Central memory CD4-positive, alpha-beta T cell (primary cell): ENCODE measurements at places on chromosomes 12 and 14.
A peak's percentile ranks its signal among the peaks of the same experiment; 100 is the strongest.

DNA sequence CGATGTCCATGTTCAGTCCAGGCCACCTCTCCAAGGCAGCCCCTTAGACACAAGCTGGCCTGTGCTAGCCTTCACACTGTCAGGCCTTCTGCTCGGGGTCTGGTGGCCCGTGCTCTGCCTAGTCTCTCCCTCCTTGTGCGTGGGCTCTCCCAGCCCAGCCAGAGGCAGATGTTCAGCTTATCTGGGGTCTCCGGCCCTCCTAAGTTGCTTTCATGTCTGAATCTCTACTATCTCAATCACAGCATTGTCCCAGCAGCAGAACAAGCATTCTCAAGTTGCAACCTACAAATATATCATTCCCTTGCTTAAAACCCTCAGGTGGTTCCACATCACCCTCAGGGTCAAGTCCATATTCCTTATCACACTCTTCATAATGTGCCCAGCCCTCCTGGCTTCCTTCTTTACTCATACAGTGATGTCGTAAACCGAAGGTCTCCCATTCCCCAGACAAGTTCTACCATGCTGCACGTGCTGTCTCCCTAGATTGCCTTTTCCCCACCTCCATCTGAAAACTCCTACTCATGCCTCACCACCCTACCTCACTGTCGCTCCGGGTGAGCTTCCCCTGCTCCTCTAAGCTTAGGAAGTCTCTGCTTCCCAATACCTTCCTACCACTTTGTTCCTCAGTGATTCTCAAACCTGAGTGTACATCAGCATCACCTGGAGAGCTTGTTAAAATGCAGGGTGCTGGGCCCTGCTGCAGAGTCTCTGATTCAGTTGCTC lies 1.5 kb downstream of the KRT73 start:
- DNase-seq: no peak

DNA sequence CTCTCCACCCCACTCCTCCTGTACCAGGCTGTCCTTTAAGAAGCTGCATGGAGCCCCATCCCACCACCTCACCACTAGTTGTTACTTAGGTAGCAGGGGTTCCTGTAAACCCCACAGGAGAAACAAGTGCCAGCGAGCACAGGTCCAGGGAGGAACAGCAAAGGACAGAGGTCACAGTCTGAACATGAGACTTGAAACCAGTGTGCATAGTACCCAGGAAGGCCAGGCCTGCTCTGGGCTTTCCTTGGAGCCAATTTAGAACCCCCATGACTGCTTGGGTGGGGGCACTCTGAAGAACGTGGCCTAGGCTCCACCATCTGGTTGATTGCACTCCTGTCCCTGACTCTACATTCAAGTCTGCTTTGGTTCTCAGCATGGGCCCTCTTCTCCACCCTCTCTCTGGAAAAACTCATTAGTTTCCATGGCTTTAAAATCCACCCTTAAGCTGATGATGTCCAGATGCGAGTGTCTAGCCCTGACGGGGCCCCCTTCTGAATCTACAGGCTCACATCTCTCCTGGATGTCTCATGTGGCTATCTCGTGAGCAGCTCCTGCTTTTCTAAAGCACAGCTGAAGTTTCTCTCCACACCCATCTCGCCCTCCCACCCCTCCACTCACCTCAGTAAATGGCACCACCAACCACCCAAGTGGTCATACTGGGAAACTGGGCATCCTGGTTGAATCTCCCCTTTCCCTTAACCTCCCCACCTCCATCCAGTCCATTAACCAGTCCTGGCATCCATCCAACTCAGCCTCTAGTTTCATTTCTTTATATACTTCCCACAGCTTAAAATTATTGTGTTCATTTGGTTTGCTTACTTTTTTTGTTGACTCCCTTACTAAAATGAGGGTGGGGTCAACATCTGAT lies 8.4 kb downstream of the KRT3 start:
- no peak for DNase-seq

DNA sequence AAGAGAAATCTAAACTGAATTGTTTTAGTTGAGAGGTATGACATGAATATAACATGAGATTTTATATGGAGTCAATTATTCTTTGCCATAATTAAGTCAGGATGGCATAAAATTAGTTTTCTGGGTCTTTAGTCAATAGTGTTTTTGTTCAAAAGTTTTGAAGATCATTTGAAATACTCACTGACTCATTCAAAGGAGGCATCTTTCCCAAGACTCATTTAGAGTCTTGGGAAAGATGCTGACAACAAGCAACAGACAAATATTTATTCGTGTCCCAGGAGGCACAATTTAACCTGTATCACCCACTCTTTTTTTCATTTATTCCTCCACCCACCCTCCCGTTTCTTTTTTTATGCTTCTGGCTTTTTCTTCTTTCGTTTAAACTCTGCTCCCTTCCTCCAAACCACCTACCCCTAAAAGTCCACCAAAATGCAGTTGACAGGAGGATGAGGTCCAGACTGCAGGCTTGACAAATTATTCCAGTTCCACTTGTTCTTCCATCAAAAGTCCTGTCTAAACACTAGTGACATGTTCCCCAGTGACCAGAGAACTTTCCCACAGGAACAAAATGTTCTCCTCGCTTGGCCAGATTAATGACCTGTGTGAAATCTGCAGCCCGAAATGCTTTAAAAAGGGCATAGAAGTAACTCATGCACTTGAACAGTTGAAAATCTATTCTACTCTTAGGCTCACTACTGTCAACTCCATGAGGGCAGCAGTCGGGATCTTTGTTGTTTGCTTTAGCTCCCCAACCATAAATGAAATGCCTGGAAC lies 43.3 kb upstream of the CSRP2 start:
- DNase-seq: no peak

DNA sequence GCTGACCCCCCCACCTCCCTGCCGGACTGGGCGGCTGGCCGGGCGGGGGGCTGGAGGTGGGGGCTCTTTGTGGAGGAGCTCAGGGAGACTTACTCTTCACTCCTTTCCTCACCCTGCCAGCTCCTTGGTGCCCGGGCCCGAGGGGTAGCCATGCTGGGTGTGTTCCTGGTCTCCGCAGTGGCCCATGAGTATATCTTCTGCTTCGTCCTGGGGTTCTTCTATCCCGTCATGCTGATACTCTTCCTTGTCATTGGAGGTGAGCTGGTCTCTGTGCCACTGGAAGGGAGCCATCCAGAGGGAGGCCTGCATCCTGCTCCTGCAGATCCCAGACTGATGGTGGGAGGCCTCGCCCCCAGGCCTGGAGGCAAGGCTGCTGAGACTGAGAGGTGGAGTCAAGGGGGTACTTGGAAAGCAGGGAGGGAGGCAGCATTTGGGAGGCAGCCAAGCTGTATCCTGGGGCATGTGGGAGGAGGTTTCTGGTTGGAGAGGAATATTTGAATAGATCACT lies 19.7 kb downstream of the SOAT2 start:
- DNase-seq: no peak

- DNase-seq: peak; percentile 58
Observed at GRCh38 chr14:67837011-67837624, 17.5 kb downstream of the RAD51B start.

- peak; percentile 43 for DNase-seq
Observed at GRCh38 chr12:31324845-31325523, 966 bp downstream of the SINHCAF start.

DNA sequence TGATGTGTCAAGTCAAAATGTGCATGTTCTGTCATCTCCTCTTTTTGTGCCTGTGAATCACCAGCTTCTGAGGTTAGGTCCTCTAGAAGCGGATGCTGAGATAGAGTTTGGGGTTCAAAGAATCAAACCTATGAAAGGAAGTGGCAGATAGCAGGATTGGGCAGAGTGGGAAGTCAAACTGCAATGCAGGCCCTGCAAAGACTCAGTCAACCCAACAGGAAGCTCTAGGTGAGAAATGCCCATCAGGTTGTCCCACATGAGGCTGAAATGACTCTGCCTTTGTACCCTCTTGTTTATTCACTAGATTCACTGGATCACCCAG lies 4.5 kb upstream of the MIA2 start:
- peak; percentile 62 for DNase-seq

DNA sequence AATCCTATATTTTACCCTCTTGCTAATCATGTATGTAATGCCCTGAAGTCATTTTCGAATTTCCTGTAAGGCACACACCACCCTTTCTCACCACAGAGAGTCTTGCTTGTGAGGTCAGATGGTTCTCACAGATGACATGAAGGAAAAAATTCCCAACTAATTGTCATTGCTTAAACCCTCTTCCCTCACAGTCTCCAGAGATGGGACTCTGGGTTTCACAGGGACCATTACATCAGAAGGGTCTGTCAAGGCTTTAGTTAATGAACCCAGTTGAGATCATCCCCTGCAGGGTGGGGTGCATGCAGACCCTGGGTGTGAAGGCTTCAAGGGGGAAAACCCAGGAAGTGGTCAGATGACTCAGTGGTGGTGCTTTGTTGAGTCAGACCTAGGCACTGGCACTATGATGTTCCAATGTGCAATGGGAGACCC lies 229.6 kb downstream of the BCAT1 start:
- no peak for DNase-seq

DNA sequence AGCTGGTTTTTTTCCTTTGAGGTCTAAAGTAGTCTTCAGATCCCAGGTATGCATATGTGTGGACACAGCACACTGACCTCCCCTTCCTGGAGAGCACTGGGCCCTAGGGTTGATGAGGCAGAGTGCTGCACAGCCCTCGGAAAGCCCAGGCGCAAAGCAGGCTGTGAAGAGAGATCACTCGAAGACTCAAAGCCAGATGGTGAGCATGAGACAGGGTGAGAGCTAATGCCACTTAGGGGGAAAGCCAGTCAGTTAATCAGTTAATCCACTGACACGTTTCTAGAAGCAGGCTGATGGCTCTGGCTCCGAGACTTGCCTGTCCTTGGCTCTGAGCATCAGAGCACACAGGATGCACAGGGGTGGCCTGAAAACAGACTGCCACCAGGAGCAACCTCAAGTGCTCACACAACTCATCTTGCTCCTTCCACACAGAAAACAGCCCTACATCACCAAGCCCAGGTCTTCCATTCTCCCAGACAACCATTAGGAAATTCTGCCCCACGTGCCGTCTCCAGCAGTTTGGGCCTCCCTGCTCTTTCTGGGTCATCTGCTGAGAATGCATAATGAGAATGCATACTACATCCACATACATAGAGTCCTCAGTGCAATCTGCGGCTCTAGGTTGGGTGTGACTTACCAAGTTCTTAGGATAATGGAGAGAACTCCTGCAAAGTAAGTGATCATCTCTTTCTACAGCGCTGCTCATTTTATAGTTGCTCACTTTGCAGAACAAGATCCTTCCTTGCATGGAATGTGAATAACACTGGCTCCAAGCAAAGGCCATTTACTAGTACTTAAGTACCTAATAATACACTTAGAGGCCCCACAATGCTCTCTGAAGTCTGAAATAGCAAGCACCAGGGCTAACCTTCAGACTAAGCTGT lies 12.0 kb downstream of the AQP6 start:
- no peak for DNase-seq

- no peak for DNase-seq
Observed at GRCh38 chr14:33676135-33676566, 274.7 kb downstream of the EGLN3 start.

DNA sequence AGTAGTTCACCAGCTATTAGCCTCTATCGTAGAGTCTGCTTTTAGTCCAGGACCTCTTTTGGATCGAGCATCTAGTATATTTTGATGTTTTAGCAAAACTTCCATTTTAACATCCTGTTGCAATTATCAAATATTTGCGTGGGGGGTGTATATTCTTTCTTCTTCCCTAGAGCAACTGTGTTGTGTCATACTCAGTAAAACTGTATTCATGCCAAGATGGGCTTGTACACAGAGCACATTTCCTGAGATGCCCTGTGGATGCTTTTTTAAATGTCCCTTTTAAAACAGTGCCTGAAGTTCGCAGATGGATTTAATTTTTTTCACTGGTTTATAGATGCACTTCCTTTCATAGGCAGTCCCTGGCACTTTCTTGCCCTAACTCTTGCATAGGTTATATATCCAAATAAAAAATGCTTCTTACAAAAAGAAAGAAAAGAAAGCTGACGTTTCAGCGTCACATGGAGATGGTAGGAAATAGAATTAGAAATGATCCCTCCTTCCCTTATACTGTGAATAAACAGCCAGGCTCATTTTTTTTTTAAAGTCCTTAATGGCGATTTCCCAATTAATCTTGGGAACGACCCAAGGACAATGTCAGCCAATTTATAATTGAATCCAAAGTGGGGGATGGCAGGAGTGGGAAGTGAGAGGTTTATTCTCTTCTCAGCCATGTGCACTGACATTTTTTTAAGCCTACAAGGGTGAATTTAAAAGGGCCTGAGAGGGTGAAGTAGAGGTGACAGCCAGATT lies 247.0 kb downstream of the SLC41A2 start:
- DNase-seq: no peak

DNA sequence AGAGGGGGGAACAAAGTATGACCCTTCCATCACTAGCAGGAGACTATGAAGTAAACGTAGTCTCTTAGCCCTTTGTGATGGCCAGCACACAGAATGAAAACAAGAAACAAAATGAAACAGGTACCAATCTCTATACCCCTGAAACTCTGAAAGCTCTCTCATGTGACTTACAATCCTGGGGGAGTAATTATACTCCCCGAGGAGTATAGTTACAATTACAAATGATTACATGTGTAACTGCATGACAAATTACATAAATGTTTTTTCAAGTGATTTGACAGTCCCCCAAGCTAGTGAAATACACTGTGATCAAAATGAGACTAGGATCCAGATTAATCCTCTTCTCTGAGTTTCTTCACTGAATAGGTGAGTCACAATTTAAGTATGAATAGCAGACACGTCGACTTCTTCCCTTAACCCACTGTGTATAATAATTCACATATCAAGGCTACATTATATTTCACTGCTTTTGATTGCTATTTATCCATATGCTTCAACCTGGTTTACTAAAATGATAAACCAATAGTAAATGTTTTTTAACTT lies 74.0 kb downstream of the SPTSSA start:
- DNase-seq: no peak

- no peak for DNase-seq
Observed at GRCh38 chr12:19190292-19191031, 60.9 kb downstream of the PLEKHA5 start.

- DNase-seq: no peak
Observed at GRCh38 chr12:11209113-11209512, 22.4 kb upstream of the TAS2R42 start.

DNA sequence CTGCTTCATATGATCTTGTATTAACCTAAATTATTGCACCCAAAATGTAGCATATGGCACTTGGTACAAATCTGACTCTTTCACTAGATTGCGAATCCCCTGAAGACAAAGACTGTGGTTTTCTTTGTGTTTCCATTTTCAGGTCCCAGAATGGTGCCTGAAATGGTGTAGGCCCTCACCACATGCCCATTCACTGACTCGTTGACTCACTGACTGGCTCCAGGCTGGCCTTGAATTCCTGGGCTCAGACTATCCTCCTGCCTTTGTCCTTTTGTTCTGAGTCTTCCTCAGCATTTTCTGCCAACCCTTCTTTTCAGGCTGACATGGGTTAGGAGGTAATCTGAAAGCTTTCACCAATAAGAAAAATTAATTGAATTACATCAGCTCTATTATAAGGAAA lies 368.7 kb upstream of the GARIN6 start:
- no peak for DNase-seq
